ENCODE measurements at places on chromosomes 2 and 18. TPM values are rescaled to one million over a fixed set of nuclear protein-coding genes. Genes with fewer than 3 reads are reported as not detected.

GRCh38 chr18:10787293-10787901 is 261.6 kb downstream of the NAPG start:
- DNase-seq: no peak

GRCh38 chr18:48551100-48551499 is 12.3 kb downstream of the CTIF start:
- no peak for DNase-seq

The OR6B2 gene
- total RNA-seq: not detected

DNA sequence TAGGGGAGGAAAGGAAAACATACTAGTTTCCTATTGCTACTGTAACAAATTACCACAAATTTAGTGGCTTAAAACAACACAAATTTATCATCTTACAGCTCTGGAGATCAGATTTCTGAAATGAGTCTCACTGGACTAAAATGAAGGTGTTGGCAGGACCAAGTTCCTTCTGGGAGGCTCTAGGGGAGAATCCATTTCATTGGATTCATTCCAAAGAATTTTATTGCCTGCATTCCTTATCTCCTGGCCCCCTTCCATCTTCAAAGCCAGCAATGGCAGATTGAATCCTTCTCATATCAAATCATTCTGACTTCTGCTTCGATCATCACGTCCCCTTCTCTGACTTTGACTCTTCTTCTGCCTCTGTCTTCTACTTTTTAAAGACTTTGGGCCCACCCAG is 250.9 kb downstream of the IRS1 start:
- DNase-seq: no peak

- DNase-seq: no peak
Observed at GRCh38 chr2:26562811-26563645, 78.1 kb downstream of the CIB4 start.

DNA sequence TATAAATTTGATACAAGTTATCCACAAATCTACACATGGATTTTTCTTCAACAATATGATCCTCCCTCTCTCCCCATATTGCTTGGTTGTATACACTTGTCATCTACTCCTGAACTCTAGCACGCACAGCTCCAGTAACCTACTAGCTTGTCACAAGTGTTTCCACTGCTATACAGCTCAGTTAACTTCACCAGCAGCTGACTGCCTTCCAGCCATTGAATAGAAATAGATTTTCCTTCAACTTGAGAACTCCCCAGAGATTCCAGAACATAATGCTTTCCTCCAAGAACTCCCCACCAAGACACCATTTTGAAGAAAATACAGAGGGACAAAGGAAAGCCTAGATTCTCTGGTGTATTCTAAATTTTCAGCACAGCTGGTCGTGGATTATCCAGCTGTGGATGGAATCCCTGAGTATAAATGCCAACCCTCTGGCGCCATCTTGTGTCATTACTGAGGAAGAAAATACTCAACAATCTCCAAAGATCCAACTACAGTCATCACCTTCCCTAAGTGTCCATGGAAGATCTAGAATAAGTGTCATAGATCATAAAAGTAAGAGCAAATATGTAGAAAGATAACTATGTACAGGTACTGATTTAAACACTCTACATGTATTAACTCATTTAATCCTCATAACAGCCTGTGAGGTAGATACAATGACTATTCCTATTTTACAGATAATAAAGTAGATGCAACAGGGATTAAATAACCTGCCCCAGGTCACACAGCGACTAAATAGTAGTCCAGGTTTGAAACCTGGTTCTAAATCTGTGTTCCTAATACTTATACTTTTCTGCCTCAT is 156.7 kb downstream of the ARHGAP28 start:
- no peak for DNase-seq

GRCh38 chr2:199128476-199129229 is 329.1 kb downstream of the SATB2 start:
- DNase-seq: no peak

DNA sequence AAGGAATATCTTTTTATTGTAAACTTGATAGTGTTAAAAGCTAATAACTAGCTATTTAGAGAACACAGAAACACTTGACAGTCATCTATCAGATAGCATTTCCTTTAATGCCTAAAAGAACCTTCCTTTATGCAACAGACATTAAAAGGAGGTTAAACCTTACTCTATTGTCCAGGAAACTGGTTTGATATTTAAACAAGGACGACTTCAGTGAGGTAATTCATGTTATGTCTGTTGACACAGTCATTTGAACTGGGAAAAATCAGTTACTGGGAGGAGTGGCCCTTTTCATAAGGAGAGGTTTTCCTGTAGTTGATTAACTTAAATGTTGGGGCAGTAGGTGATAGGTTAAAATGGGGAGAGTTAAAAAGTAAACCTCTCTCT is 6.7 kb downstream of the TGIF1 start:
- no peak for DNase-seq

The HOXD11 gene
- total RNA-seq: 19.4 TPM

DNA sequence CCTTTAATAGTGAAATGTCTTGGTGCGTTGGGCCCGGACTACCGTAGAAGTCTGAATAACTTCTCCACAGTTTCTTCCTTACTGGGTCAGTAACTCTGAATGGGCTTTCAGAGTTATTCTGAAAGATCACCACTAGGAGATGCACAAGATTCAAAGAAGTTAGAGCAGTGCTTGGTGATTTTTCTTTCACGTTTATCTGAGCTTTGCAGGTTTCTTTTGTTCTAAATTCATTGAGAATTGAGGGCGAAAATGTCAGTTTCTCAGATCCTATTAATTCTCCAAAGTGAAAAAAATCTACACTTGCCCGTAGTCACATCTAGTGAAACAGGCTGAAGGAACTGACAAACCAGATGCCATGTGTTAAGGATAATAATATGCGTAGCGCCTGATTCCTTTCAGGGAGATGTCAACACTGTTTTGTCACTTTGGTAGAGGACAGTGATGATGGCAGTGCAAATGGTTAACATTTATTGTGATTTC is 70.1 kb downstream of the QPCT start:
- no peak for DNase-seq

DNA sequence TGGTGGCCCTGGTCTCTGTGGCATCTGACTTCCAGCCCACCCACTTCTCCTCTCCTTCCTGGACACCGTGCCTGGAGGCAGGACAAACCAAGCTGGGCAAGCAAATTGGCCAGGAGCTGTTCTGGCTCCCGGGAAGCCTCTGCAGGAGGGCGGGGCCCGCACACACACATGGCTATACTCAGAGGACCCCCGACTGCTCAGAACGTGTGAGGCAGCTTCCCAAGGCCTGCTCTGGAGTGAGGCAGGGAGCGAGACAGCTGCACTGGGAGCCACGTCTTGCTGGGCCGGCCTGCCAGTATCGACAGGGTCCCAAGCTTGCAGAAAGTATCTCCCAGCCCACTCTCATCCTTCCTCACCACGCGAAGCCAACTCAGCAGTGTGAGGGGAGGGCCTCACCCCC is 257.3 kb downstream of the TWIST2 start:
- no peak for DNase-seq

DNA sequence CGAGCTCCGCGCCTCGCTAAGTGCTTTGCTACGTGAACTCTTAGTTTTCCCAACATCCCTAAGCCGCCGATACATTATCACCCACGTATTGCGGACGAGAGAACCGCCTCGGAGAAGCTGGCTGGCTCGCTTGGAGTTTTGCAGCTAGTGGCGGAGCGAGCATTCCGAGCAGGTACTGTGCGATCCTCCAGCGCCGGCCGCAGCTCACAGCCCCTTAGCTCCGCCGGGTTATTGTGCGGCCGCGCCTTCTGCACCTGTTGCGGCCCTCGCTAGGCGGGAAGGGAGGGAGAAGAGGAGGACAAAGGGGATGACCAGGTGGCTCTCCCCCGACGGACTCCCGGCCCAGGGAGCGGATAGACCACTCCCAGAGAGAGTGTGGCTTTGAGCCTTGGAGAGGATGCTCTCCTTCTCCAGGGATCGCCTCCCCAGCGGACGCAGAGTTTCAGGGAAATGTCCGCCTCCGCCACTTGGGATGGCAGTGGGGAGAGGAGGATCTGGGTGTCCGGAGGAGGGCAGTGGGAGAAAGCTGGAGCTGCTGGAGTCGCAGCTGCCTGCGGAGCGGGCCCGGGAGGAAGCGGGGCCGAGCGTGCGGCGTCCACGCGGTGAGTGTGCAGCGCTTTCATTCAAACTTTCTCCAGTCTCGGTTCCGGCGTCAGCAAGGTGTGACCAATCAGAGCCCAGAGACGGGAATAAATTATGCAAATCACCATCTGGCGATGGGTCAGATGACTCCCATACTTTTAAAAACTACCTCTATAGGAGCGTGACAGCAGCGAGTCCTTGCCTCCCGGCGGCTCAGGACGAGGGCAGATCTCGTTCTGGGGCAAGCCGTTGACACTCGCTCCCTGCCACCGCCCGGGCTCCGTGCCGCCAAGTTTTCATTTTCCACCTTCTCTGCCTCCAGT is at the start of gene LIPG:
Gene LIPG (plus strand): TSS at position 769 of the 905 bp plus-strand sequence. CDS start 252 bp downstream, outside the sequence.
- no peak for DNase-seq

DNA sequence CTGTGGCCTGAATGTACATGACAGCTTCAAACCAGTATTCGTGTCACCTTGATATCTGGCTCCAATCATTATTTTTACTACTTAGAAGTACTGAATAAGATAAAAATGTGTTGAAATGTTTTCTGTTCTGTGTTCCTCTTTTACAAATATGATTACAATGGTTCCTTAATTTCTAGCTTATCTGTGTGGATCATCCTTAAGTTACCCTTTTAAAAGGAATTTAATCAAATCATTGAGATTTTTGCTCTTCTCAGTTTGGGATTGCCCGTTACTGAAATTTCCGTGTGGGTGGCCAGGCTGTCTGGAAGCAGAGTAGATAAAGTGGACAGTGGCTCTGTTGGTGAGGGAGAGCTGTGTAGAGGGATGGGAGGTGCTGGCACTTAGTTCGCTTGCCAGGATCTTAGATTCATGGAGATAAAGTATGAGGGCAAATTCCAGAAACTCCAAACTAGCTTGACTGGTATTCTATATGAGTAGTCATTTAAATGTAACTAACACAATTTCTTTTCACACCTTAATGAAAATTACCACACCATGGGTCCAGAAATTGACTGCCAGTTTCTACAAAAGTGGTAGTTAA is 27.4 kb upstream of the SAG start:
- DNase-seq: no peak

- DNase-seq: peak; percentile 98
Observed at GRCh38 chr2:229407170-229407569, 136.1 kb upstream of the PID1 start.

The DNER gene
- total RNA-seq: 11.3 TPM

GRCh38 chr18:49663899-49664890 is 102.3 kb downstream of the LIPG start:
- no peak for DNase-seq

DNA sequence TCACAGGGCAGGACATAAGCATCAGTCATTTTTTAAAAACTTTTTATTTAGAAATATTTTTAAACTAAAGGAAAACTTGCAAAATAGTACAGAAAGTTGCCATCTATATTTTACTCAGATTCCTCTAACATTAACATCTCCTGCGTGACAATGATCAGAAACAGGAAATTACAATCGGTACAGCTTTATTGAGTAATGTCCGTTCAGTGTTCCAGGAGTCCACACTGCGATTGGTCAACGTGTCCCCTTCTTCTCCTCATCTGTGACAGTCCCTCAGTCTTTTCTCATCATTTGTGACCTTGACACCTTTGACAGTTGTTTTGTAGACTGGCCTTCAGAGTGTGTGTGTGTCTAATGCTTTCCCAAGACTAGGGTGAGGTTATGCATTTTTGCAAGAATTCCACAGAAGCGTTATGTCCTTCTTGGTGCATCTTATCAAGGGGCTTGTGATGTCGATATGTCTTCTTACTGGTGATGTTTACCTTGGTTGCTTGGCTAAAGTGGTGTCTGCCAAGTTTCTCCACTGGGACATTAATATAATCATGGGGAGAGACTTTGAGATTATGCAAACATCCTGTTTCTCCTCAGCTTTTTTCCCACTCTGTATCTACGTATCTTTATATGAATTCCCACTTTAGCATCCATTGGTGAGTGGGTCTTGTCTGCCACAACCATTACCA is 21.4 kb upstream of the TMEM177 start:
- DNase-seq: no peak

The GAL3ST2 gene
- 0.98 TPM for total RNA-seq

GRCh38 chr18:10441472-10441871 is 13.0 kb upstream of the APCDD1 start:
- DNase-seq: no peak

The MERTK gene
- total RNA-seq: 15.7 TPM

The SIX3 gene
- total RNA-seq: not detected

The TUBB6 gene
- 450 TPM for total RNA-seq

- DNase-seq: no peak
Observed at GRCh38 chr2:9003616-9004337, at the start of gene MBOAT2. MBOAT2 (minus strand) TSS chr2:9003684; CDS start chr2:9003614, 70 bp downstream.

The UGT1A10 gene
- total RNA-seq: not detected

DNA sequence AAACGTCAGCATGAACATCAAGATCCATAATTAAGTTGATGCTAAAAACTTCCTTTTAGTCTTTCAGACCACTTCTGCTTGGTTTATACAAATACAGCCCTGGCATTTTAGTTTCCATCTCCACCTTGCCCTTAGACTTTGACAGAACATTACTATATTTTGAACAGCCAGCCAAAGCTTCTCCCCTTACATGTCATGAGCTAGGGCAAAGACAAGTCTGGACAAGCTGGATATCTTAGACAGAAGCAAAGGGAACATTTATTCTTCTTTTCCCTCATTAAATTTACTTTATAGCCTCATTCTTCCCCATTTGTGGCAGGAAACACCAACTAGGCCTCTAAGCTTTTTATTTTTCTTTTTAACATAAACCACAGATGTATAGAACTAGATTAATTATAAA is 403.3 kb downstream of the SUCLG1 start:
- DNase-seq: no peak

- no peak for DNase-seq
Observed at GRCh38 chr2:151927501-151928221, 99.4 kb upstream of the ARL5A start.

The ASB18 gene
- not detected for total RNA-seq

The SMARCAL1 gene
- total RNA-seq: 36.1 TPM

The HOXD12 gene
- 1.7 TPM for total RNA-seq

- no peak for DNase-seq
Observed at GRCh38 chr18:12838178-12838634, 45.8 kb downstream of the PTPN2 start.

The KCNG2 gene
- not detected for total RNA-seq

DNA sequence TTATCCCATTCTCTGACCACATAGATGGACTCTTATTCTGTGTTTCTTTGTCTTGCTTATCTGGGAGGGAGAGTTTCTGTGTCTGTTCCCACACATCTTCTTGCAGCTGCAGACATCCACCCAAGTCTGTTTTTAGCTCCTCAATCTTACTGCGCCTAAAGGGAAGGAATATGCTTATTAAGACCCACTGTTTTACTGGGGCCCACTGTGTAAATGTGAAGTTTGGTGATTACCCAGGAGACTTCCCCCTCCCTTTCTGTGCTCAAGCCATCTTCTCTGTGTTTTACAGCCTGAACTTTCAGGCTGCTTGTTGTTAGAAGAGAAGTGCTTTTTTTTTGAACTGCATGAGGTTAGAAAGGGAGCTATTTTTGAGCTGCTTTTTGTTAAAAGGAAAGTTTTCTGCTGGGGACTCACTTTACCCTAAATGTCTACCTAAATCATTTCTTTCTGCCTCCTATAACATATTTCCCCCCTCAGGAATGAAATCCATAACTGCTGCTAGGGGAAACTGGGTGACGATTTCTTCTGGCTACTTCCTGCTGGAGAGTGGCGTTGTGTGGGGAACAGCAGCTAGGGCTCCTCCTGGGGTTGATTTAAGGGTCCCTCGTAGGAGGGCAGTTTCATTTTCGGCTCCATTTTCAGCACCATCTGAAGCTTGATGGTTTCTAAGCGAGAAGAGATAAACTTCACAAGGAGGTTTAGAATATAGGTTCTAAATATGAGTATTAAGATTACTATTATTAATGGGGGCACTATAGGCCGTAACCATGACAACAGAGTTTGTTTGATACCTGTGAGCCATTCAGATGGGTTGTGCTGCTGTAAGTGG is 39.5 kb upstream of the GMCL1 start:
- DNase-seq: no peak

The TCF23 gene
- total RNA-seq: 7.4 TPM
